ENCODE measurements at places on chromosomes 4 and X.

DNA sequence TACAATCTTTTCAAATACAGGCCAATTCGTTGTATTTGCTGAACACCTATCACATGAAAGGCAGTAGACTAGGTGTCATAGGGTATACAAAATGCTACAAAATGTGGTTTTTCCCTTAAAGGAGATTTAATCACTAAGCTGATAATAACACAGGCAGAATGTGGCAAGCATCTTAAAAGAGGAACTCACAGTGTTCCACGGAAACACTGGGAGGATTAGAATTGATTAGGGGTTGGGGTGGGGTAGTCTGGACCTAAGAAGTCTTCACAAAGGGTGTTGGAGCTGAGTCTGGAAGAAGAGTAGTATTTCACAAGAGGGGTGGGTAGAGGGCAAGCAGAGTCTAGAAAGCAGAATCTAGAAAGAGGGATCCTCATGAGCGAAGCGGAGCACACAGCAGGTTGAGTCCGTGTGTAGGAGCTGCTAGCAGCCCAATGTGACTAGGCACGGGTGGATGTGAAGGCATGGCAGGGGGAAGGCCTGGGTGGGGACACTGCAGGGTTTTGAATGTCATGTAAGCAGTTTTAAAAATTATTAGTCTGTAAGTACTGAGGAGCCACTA lies 123.6 kb downstream of the MGST2 start:
- no peak for DNase-seq

DNA sequence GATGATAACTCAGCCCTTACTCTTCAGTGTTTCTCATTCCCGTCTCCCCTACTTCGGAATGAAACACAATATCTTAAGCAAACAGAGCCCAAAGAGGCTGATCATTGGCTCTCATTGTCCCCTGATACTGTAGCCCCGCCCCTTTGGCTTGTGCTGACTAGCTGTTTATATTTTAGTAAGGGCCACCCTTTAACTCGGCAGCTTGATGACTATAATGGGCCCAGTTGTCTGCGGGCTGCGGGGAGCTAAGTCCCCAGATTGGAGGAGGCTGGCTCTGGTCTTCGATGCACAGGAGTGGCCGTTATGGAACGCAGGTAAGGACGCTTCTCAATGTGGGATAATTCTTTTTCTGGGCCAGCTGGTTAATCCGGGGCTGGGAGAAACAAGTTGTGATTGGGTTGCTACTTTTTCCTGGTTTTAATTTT lies at the start of gene TRIM2:
Gene TRIM2, plus strand, starts transcription at position 197 of the 425 bp plus-strand sequence. Its CDS starts 88 bp downstream, at position 285.
- peak; percentile 85 for DNase-seq

DNA sequence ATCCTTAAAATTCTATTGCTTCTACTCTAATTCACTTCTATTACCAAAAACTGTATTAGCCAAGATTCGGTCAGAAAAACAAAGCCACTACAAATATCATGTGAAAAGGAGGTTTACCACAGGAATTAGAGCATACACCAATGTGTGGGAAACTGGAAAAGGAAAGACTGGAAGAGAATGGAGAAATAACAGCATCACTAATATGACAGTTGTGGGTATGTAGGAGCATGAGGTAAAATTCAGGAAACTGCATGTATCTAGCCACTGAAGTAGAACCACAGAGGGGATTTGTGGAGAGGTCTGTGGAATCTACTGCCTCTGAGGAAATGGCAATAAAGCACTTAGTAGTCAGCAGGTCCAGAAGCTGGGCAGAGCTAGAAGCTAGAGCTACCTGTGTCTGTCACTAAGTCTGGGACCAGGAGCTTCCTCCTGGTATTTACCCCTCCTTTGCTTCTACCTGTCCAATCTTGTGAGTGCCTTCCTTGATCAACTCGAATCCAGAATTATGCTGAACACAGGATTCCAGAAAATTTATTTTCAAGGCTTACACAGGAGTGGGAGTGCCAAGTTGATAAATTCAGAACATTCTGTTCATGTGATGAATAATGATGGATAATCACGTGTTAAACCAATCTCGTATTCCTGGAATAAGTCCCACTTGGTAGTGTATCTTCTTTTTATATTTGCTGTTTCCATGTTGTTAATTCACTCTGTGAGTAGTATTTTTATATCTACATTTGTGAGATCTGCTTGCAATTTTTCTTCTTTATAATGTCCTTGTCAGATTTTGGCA lies 52.6 kb downstream of the NAF1 start:
- no peak for DNase-seq

GRCh38 chr4:139027776-139028175 lies 12.2 kb downstream of the NOCT start:
- DNase-seq: peak; percentile 57

GRCh38 chrX:576904-577560 lies 53.6 kb upstream of the SHOX start:
- DNase-seq: no peak

GRCh38 chrX:13283950-13284546 lies 35.8 kb downstream of the ATXN3L start:
- DNase-seq: peak; percentile 91

GRCh38 chrX:153884590-153884989 lies 1.4 kb downstream of the L1CAM start:
- no peak for DNase-seq

GRCh38 chr4:133910165-133910564 lies 291.4 kb downstream of the PABPC4L start:
- DNase-seq: no peak

DNA sequence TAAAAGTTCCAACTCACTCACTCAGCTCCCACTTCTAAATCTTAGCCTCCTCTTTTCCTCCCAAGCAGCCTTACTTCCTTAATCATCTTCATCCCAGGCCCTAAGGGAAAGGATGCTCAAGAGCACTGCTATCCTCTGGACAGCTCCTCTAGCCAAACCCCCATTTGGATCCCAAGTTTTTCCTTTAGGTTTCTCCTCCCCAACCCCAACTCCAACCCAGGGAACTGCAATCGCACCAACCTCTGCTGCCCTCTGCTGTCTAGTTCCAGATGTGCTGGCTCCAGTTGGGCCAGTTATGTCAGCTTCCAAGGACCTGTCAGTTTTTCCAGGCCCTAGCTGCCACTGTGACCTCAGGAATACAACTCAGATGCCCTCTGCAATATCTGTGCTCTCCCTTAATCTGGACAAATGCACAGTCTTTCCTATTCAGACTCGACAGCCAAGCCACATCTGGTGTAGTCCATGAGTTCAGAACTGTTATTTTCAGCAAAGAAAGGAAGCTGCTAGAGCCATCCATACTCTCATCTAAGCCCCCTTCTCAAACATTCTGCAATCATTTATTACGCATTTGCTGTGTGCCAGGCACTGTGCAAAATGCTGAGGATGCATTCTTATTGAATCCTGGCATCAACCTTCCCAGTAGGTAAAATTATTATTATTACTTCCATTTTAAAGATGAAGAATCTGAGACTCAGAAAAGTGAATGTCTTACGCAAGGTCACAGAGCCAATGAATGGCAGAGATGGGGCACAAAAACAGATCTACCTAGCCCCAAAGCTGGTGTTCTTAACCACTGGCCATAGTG lies 12.3 kb upstream of the XPNPEP2 start:
- DNase-seq: peak; percentile 69

- no peak for DNase-seq
Observed at GRCh38 chr4:26529479-26529878, 39.2 kb upstream of the CCKAR start.

DNA sequence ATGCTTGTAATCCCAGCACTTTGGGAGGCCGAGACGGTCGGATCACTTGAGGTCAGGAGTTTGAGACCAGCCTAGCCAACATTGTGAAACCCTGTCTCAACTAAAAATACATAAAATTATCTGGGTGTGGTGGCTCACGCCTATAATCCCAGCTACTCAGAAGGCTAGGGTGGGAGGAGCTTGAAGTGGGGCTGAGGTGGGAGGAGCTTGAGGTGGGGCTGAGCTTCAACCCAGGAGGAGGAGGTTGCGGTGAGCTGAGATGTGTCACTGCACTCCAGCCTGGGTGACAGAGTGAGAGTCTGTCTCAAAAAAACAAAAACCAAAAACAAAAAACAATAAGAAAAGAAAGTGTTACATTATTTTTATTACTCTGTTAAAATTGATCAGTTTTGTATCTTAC lies 1164.4 kb upstream of the IGFBP7 start:
- DNase-seq: no peak

DNA sequence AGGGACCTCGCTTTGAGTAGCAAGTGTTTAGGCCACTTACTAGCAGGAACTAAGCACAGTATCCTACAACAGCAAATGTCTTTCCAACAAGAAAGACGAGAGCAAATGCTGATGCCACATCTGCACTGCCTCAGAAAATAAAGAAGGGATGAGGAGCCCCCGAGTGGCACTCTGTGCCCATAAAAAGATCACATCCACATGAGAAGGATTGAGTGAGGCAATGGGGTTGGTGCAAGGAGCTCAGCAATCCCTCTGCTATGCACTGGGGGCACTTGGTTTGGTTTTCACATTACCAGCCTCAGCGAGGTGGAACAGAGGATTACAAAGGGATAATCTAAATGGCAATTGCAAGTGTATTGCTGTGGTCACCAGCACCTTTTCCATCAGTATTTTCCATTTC lies 252.8 kb upstream of the SLC7A11 start:
- DNase-seq: no peak

DNA sequence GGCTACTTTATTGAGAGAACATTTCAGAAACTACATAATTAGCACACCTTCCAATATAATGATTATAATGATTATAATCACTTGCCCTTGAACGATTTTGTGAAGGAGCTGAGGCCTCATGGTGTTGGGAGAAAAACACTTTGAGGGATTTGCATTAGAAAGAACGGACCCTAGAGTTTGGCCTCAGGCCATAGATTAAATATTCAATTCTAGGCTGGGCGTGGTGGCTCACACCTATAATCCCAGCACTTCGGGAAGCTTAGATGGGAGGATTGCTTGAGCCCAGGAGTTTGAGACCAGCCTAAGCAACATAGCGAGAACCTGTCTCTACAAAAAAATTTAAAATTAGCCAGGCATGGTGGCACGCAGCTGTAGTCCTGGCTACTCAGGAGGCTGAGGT lies 12.9 kb upstream of the PRKG2 start:
- no peak for DNase-seq

GRCh38 chr4:81984746-81985145 lies 389.0 kb downstream of the HNRNPD start:
- no peak for DNase-seq

DNA sequence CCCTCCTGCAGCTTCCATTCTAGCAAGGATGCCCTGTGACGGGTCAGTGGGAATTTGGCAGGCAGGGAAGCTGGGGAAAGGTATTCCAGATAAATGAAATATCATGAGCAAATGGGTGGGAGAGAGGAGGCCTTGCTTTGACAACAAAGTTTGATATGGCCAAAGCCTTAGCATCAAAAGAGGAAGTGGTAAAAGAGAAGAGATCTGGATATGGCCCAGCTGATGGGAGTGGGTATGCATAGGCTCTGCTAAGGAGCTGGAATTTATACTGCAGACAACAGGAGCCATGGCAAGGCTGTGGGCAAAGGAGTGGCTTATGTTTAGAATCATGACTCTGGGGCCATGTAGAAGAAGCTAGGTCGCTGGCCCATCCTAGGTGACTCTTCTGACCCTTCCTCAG lies 89.2 kb downstream of the PJA1 start:
- no peak for DNase-seq

- DNase-seq: no peak
Observed at GRCh38 chr4:151671541-151672059, 89.2 kb downstream of the GATB start.

GRCh38 chrX:38175139-38175538 lies 45.5 kb downstream of the SRPX start:
- no peak for DNase-seq

- peak; percentile 79 for DNase-seq
Observed at GRCh38 chr4:53935780-53936179, 128.6 kb downstream of the CHIC2 start.

DNA sequence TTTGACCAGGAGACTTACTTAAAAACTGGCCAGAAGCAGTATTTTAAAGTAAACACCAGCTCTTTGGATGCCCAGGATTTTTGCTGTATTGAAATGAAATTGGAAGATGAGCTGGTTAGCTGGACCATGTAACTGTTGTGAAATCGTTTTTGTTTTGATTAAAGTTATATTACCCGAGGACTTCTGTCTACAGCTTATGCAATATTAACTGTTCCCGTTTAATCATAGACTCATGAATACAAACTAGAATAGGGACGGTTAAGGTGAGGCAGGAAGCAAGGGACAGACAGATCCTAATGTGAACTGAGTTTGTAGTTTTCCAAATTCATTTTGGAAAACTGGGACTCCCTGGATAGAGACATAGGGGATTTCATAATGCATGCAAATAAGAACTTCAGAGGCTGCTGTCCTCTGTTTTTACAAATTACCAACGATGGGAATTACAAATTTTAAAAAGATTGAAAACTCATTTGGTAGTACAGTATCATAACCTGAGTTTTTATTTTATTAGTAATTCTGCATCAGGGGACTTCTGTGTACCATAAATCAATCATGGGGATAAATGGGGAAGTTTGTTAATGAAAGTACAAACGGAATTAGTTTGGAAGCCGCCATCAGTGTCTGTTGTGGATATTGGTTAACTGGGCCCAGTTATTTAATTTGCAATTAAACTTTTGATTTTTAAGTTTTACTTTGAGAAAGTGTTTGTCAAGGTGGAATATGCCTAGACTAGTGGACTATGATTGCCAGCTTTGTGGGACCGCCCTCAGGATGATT lies 304.4 kb downstream of the AFF2 start:
- DNase-seq: peak; percentile 14
